ENCODE measurements at places on chromosomes 16 and 17.

- DNase-seq: no peak
Observed at GRCh38 chr16:23573817-23574216, 16.3 kb downstream of the UBFD1 start.

GRCh38 chr16:85573045-85573695, 40.0 kb upstream of the GSE1 start:
- DNase-seq: no peak

- DNase-seq: peak; percentile 59
Observed at GRCh38 chr16:58020628-58021521, 4.7 kb upstream of the MMP15 start.

GRCh38 chr16:88533932-88534637, 36.1 kb upstream of the ZC3H18 start:
- DNase-seq: peak; percentile 83

DNA sequence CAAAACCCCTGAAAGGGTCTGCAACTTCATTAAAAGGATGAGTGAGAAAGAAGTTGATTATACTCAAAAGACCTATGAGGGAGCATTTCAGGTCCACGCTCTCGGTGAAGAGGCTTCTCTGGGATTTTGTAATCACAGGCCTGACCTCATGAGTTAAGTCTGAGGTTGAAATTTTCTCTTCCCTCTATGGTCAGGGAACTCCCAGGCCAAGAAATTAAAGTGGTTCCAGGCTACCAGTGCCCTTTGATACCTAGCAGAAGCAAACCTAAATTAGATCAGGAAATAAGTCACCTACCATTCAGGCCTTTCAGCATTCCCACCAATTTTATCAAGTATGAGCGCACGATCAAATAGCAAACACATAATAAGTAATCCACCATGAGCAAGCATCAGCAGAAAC, 27.9 kb downstream of the MBTD1 start:
- DNase-seq: no peak

DNA sequence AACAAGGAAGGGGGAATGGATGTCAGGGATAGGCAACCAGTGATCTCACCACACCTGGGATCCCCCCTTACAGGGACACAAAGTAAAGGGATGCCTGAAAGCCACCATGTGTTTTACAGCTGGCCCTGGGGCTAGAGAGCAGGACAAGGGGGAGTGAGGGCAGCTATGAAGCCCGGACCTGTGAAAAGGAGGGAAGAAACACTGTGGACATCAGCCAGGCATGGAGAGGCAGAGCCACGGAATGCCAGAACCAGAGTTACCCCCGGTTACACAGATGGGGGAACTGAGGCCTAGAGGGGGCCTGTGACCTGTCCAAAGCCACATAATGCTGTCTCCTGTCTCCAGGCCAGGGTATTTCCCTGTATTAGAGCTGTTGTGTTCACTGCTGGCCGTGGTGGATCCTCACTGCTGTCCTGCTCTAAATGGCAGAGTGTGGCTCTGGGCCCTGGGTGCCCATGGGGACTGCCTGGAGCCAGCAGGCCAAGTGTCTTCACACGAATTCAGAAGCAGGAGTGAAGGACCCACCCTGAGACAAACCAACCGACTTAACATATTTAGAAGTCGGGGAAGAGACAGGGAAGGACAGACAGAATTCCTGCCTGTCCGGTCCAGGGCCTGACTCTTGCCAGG, 29.7 kb upstream of the ITGA3 start:
- DNase-seq: no peak

DNA sequence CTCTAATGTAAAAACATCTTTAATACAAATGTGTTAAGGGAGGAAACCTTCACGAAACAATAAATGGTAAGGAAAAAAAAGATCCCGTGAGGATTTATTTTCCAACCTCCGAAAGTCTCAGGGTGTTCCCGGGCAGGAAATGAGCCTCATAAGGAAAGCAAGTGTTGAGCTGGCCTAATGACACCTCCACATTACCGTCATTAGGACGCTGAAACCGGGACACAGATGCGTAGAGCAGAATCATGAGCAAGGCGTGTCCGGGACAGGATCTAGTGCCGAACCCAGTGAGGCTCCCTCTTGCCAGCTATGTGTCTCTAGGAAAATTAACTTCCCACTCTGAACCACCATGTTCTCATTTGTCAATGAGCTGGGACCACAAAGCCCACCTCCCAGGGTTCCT, 22.7 kb upstream of the CYTH1 start:
- no peak for DNase-seq

DNA sequence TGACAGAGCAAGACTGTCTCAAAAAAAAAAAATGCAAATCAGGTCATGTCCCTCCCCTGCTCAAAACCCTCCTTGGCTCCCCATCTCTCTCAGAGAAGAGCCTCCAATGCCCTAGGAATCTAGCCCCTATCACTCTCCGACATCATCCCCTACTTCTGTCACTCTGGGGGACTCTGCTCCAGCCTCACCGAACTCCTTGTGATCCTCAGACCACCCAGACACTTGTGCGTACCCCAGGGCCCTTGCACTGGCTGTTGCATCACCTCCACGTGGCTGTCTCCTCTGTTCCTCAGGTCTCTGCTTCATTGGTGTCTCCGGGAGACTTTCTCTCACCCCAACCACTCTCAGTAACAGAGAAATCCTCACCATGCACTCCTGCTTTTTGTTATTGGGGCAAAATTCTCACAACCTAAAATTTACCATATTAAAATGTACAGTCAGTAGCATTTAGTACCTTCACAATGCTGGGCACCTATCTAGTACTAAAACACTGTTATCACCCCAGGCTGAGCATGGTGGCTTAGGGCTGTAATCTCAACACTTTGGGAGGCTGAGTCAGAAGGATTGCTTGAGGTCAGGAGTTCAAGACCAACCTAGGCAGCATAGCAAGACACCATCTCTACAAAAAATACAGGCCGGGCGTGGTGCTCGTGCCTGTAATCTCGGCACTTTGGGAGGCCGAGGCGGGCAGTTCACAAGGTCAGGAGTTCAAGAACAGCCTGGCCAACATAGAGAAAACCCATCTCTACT, 15.2 kb downstream of the PLA2G10 start:
- DNase-seq: no peak

DNA sequence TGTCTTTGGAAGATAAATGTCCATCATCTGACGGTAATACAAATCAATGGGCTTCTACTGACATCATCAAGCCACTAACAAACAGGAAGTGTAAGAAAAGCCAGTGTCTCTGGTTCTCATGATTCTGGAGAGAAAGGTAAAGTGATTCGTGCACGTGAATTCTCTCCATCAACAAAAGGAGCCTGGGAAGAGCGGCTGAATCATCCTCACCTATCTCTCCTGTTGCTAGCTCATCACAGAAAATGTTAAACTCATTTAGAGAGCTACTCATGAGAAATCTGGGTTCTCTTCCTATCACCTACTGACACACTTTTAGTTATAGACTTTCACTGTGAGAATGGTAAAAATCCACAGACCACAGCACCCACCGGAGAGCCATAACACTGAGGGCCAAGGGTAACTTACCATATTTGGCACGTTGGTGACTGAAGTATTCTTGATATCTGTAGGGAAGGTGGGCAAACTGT, 70.3 kb downstream of the CREBBP start:
- DNase-seq: no peak

DNA sequence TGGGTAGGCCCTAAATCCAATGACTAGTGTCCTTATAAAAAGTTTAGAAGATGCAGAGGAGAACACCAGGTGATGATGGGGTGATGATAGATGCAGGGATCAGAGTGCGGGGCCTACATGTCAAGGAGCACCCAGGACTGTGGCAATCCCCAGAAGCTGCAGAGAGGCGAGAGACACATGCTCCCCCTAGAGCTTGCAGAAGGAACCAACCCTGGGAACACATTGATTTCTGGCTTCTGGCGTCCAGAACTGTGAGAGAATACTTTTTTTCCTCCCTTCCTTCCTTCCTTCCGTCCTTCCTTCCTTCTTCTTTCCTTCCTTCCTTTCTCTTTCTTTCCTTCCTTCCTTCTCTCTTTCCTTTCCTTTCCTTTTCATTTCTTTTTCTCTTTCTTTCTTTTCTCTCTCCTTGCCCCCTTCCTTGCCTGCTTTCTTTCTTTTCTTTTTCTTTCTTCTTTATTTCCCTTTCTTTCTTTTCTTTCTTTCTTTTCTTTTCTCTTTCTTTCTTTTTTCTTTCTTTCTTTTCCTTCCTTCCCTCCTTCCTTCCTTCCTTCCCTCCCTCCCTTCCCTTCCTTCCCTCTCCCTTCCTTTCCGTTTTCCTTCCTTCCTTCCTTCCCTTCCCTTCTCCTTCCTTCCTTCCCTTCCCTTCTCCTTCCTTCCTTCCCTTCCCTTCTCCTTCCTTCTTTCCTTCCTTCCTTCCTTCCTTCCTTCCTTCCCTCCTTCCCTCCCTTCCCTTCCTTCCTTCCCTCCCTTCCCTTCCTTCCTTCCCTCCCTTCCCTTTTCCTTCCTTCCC, 134.3 kb downstream of the HAPSTR1 start:
- no peak for DNase-seq

DNA sequence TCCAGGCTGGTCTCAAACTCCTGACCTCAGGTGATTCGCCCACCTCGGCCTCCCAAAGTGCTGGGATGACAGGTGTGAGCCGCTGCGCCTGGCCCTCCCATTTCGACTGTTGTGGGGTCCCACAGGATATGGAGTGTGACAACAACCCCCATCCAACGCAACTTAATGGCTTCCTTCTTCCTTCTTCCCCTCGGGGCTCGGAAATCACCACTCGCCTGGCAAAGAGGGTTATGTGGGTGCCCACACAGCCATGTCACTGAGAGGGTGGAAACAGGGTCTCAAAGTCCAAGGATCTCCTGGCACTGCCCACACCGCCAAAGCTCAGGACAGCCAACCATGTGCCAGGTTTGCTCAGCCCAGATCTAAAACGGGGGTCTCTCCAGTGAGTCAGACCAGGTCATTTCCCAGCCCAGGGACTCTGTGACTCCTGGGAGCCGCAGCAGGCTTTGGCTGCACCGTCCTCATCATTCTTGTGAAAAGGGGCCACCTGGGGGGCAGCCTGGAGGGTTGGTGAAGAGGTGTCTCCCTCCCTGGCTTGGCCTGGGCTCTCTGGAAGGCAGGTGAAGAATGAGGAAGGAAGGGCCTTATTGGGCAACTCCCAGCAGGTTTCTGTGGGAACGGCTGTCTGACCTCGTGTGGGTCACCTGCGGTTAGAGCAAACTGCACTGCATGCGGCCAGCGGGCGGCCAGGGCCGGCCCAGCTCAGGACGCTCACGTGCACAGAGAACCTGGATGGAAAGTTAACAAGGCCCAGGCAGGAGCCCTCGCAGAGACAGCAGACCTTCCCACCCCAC, 25.3 kb upstream of the LITAF start:
- DNase-seq: peak; percentile 35

DNA sequence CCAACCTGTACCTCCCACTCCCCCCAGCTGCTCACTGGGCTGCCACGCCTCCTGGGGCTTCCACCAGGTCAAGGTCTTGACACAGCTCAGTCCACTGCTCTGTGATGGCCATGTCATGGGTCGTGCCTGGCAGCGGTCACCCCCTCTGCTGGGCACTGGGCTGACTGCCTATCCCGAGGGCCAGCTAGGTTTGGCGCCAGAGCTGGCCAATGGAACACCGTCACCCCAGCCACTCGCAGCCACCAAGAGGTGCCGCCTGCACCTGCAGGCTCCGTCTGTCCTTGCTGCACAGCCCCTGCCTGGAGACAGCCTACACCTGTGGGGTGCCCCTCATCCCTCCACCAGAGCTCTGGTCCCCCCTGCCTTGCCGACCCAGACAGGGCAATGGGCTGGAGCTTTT, 4.5 kb upstream of the RAB40C start:
- DNase-seq: no peak

DNA sequence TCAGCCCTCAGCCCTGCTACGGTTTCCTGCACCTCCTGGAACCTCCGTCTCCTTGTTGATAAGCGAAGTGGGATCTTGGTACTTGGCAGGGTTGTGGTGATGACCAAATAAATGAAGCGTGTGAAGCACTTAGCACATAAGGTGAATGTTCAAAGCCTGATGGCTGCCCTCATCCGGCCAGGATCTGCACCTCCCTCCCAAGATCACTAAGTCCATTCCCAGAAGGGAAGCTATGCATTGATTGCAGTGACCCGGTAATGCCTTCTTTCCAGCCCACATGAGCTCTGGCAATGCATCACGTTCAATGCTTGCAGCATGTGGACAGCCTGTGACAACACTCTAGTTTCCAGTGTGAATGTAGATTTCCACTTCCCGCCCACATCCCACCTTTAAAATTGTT, 24.9 kb upstream of the RHOT1 start:
- DNase-seq: no peak

GRCh38 chr17:20926532-20926931, 116.3 kb downstream of the USP22 start:
- no peak for DNase-seq

DNA sequence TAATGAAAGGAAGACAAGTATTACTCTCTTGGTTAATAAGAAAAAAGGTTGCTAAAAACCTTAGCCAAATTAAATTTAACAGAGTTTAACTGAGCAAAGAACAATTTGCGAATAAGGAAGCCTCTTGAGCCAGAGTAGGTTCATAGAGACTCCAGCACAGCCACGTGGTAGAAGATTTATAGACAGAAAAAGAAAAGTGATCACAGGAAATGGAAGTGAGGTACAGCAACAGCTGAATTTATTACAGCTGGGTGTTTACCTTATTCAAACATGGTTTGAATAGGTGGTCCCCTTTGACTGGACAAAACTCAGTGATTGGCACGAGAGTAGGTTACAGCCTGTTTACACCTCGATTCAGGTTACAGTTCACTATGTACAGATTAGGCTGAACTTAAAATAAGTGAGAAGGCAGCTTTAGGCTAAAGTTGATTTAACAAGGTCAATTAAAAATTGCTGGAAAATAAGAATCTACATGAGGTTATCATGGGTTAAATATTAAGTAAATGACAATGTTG, 3.3 kb upstream of the CCL15 start:
- no peak for DNase-seq

- DNase-seq: no peak
Observed at GRCh38 chr17:66466106-66466820, 163.8 kb downstream of the PRKCA start.
